Naive thymus-derived CD4-positive, alpha-beta T cell (primary cell): ENCODE measurements at places on chromosomes 1 and 21. TPM values are rescaled to one million over a fixed set of nuclear protein-coding genes. Genes with fewer than 3 reads are reported as not detected.

DNA sequence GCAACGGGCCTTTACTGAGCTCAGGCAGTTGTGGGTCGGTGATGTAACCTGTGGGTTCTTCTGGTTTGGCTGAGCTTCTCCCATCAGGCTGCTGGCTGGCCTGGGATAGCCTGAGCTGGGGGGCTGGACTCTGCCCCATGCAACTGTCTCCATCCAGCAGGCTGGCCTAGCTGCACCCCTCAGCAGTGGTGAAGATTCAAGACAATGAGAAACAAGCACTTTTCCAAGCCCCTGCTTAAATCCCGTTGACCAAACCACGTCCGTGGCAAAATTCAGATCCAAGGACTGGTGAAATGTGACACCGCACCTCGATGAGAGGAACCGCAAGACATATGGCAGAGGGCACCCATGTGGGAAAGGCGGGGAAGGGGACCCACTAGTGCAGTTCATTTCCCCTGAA, 25.6 kb downstream of the PRSS38 start:
- no peak for DNase-seq

- no peak for DNase-seq
These were observed 142.5 kb downstream of the TIAM1 start for GRCh38 chr21:31201548-31201947.

The HPCAL4 gene
- total RNA-seq, result 46.6 TPM

The AGT gene
- not detected in 2 replicates for total RNA-seq

- DNase-seq, result no peak
These were observed 1.0 kb downstream of the PAX7 start for GRCh38 chr1:18631496-18632217.

DNA sequence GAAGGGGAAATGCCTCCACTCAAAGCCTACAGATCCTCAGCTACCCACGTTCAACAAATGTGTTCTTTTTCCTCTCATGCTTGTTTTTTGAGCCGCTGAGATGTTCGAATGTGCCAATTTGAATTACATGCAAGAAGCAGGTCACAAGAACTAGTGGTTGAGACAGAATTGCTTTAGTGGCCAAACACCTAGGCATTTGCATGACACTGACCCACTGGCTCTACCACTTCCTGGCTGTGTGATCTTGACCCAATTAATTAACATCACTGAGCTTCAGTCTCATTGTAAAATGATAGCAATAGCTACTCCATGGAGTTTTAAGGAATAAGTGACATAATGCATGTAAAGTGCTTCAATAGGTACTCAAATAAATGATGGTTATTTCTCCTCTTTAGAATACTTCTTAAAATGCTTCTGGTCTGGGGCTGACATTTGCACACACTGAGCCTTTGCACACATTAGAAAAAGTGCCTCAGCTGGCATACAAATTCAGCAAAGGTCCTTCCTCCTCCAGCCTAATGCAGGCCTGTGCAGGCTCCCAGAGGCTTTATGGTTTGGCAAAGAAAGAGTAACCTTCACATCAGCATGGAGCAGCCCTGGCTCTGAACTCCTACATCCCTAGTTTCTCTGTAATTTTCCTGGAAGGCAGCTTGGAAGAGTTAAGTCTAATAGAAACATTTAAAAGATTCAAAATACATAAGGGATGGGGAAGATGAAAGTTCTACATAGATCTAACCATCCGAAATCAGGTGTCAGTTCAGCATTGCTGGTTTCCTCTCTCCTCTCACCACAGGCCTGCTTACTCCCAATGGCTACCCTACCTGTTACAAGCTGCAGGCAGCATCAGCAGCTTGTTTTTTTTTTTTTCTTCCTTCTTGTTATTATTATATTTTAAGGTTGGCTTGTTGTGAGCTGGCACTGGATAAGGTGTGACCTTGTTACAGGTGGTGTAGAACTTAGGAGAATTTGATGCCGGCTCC, 107.4 kb downstream of the TBX19 start:
- DNase-seq, result no peak

The CCDC181 gene
- not detected for total RNA-seq

The OR6K3 gene
- total RNA-seq, result not detected

DNA sequence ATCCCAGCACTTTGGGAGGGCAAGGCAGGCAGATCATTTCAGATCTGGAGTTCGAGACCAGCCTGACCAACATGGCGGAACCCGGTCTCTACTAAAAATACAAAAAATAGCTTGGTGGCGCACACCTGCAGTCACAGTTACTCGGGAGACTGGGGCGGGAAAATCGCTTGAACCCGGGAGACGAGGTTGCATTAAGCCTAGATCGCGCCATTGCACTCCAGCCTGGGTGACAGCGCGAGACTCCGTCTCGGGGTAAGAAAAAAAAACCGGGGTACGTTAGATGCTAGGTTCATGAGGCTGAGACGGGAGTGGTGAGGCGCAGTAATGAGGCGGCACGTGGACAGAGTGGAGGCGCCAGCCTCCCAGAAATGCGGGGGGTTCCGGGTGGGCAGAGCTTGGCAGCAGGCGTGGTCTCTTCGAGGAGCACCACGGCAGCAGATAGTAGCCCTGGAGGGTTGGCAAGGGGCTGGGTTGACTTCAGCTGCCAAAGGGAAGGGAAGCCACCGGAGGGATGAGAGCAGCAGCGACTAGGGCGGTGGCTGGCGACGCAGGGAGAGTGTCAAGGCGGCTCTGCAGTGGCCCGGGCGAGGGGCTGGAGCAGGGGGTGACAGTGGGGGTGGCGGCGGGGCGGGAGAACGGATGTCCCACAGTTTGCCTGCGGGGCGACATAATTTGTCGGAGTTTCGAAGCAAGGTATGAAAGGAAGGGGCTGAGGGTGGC, 832 bp downstream of the MRPL20 start:
- DNase-seq, result no peak

DNA sequence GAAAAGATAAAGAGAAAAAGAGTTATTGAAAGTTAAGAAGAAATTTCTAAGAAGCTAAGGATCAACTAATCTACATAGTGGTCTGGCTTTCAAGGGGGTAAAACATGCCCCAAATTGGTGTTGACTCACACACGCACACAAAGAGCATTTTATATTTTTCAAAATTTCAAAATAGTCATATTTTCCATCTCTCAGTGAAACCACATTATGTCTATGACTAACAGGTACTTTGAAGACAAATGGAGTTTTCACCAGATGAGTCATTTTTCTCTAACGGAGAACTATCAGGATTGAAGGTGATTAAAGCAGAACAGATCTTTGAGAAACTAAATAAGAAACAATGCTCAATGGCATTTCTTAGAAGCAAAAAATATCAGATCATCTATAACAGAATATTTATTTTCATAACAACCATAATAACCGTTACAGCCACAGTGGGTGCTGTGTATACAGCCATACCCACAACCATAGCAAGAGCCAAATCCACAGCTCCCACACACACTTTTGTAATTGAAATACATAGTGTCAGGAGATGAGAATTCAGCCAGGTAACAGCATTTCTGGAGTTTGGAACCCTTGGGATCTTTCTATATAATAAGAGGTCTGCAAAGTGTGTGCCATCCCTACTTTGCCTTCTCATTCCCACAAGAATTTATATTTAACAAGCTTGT, at the start of gene KRTAP21-3:
Gene KRTAP21-3, minus strand, starts transcription at position 539 of the 671 bp plus-strand sequence. Its CDS starts 18 bp downstream, at position 521.
- DNase-seq, result no peak

The PTAFR gene
- total RNA-seq, result 3.1 TPM
